SK-MEL-5 (cell line): ENCODE measurements at places on chromosomes 4 and X.

DNA sequence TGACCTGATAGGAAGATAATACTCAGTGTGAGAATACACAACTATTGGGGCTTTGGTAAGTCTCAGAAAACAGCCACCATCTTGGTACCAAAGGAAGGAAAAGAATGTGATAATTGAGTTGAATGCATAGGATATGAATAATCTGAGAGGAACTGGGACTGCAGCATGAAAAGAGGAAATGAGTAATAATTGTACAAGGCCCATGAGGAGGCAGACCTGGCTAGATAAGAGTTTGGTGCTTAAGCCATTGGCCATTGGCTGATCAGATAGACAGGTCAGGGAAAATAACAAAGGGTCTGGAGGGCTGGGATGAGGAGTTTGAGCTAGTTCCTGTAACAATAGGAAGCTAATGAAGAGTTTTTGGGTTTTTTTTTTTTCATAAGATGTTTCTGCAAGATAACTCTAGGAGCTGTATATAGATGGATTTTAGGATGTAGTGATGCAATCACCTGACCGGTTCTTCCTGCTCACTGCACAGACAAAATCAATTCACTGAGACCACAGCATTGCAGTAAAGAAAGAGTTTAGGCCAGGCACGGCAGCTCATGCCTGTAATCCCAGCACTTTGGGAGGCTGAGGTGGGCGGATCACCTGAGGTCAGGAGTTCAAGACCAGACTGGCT lies 5.3 kb upstream of the TRMT2B start:
- DNase-seq, result no peak

DNA sequence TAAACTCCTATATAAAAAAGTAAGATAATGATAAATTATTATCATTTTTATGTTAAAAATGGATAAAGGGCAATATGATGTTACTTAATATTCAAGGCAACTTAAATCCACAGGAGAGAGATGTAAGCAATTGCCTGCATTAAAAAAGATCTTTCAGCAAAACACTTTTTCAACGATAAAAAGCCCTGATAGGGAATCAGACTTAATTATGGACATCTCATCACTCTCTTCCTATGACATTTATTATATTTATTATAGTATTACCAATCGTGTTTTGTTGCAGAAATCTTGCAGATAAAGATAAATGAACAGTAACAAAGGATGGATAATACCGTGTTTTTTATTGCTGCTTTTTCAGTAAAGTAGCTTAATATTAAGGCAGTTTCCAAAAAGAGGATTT lies 178.5 kb downstream of the SH2D1A start:
- DNase-seq, result no peak

DNA sequence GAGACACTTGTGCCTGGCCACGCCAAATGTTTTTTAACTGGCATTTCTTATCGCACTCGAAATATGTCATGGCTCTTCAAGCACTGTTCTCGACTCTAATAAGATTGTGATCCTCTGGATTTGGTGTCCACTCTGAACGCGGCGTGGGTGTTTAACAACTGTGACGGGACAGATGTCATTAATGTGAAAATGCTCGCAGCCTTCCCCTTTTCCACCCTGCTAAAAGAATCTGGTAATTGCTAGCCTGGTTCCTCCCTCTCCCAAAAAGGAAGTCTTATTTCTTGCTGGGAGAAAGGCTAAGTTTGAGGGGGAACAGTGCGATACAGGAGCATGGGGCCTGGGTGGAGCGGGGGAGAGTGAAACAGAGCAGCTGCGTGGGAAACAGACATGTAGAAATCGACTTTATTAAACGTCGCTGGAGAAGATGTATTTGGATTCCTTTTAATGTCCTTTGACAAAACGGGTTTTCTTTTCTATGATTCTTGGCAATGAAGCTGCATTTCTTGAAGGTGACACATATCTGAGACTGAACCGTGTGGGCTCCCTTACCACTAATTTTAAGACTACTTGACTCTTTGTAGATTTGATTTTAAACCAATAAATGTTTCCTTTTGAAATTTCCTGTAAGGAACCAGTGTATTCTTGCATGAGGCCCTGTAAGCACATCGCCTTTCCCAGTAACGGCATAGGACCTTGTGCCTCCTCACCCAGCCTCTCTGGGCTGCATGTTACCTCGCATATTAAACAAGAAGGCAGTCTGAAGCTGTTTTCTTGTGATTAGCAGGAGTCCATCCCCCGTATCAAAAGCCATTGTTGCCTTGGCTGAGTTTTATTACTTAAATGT lies 17.8 kb downstream of the TBC1D1 start:
- no peak for DNase-seq

GRCh38 chr4:186061921-186062320 lies 7.0 kb upstream of the TLR3 start:
- DNase-seq, result no peak

DNA sequence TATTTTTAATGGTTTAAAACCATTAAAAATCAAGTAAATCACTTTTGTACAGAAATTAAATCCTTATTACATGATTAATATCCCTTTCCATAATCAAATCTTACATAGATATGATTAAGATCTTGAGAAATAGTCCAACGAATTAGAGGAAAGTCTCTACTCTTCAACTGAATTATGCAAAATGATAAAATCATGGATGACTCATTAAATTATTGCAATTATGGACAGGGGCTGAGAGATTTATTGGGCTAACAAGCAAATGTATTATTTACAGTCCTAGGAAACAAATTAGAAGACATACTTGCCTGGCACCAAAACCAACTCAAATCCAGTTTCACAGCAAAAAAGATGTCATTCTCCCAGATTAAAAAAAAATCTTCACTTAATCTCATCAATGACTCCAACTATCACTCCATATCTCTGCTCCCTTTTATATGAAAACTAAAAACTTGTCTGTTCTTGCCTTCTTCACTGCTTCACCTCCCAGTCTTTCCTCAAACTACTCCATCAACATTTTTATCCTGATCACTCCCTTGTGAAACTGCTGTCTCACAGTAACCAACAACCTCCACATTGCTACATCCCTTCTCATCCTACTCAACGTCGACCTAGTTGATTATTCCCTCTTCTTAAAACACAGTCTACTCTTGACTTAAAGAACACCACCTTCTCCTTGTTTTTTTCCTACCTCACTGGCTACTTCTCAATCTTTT lies 18.4 kb upstream of the DDX60 start:
- no peak for DNase-seq

DNA sequence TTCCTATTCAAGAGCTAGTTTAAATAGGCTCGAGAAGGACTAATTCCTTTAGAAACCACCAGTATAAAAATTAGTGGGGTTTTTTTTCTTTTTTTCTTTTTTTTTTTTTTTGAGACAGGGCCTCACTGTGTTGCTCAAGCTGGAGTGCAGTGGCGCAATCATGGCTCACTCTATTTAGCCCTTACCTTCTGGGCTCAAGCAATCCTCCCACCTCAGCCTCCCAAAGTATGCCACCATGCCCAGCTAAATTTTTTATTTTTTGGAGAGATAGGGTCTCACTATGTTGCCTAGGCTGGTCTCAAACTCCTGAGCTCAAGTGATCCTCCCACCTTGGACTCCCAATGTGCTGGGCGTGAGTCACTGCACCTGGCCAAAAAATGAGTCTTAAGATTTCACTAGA lies 52.8 kb downstream of the APOO start:
- DNase-seq, result no peak

DNA sequence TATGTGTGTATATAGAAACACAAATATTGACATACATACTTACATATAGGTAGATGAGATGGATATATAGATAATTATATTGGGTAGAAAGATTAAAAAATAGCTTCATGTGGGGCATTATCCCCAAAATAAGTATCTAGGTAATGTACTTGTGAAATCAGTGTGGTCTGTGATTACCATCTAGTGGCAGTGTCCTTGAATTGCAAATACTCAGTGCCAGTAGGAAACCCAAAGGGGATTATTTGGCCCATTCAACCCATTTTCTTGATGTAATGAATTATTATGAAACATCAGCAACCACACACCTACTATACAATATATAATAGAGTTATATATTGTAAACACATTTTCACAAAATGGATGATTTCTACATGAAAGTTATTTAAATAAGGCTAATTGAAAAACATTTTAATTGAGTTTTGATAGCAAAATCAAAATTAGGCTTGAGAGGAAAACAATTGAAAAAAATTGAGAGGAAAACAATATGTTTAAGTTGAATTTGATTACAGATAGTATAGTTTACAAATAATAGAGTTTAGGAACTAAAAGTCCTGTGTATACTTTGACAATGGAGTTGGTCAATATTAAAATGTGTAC lies 389.4 kb downstream of the GALNTL6 start:
- peak; percentile 63 for DNase-seq

DNA sequence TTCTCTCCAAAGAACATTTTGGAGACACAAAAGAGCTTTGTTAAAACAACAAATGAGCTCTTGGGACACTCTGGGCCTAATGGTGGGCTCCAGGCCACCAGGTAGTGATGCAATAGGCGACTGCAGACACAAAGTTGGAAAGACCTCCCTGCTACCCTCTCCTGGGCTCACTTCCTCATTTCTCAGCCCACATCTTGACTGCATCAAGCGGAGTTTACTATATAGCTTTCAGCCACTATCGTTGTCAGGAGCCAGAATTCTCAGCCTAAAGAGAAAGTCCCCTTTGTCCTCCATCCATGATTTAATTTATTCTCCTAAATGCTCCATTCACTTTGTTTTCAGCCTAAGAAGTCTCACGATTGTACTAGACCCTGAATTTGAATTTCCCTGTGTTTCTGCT lies 114.9 kb downstream of the EFHC2 start:
- no peak for DNase-seq

DNA sequence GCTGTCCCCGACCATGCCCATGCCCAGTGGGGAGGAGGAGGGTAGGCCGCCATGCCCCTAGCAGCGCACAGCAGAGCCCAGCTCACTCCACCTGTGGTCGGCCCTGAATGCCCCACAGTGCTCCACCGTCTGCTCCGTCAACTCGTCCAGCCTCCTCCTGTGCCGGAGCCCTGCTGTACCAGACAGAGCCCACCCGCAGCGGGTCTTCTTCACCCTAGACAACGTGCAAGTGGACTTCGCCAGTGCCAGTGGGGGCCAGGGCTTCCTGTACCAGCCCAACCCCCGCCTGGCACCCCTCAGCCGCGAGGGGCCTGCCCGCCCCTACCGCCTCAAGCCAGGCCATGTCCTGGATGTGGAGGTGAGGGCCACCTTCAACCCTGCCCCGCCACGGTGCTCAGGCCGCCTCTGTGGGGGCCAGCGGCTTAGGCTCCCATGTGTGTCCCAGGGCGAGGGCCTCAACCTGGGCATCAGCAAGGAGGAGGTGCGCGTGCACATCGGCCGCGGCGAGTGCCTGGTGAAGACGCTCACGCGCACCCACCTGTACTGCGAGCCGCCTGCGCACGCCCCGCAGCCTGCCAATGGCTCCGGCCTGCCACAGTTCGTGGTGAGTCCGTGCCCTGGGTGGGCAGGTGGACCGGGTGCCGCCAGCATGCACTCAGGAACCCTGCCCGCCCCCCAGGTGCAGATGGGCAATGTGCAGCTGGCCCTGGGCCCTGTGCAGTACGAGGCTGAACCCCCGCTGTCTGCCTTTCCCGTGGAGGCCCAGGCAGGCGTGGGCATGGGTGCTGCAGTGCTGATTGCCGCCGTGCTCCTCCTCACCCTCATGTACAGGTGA lies 6.9 kb upstream of the SRPK3 start:
- no peak for DNase-seq

DNA sequence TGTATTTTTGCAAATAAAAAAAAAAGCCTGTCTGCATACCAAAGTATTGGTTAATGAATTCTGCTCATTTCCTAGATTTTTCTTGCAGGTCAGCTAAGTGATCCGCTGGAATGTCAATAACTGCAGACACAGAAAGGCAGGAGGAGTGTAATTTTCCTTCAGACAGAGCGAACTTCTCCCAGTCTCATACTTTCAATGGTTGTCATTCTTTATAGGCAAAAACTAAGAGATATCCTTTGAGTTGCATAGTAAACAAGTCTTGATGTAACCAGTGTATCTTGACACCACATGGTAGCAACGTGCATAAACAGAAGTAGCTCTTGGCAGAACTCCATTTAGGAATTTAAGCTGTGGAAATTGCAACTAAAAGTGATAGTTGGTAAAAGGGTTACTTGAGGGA lies 8.2 kb downstream of the CAPN6 start:
- DNase-seq, result no peak

DNA sequence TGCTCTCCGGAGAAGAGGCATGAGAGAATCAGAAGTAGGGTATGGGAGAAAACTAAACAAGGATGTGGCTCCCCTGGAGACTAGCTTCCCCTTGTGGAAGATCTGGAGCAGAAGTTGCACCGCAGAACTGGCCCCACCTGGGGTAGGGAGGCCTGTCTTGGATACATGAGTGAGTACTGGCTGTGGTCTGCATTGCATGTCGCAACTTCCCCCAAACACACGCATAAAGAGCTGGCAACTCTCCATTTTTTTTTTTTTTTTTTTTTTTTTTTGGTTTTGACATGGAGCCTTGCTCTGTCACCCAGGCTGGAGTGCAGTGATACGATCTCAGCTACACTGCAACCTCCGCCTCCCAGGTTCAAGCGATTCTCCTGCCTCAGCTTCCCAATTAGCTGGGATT lies 119.9 kb downstream of the EGF start:
- no peak for DNase-seq

DNA sequence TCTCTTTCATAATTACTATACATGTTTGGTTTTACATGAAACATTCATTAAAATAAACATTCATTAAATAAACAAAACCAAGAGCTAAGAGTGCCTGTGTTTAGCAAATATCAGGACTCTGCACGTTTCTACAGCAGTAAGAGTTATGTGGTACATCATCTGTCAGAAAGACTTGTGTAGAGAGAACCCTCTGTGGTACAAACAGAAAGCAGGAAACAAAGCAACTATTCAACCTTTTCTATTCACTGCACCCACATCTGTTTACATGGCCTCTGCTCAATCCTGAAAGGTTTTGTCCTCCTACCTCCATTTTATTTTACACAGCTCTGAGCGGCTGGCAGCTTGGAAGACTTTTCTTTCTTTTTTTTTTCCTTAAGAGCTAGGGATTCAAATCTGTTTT lies 90.7 kb upstream of the PCDH18 start:
- peak; percentile 69 for DNase-seq

- DNase-seq, result no peak
Observed at GRCh38 chr4:63226229-63226628, 1183.0 kb downstream of the TECRL start.
